Inflammatory macrophage treated with lipopolysaccharide for 1 hour (primary cell): ENCODE measurements at places on chromosomes 1 and 21.

DNA sequence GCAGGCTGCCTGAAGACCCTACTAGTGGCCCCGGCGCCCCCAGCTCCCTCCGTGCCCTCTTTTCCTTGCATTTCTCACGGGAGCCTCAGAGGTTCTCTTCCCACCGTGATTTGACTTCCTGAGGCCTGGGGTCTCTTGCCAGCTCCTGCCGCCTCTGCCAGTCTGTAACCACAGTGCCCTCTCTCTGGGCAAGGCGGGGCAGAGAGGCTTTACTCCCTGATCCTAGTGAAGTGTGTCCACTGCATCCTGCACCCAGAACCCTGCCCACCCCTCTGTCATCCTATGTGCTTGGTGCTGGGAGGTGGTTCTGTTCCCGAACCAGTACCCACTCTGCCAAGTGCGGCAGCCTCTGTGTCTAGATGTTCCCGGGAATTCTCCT is 2.4 kb downstream of the ESPN start:
- DNase-seq, result no peak

- DNase-seq, result no peak
Observed at GRCh38 chr1:42848823-42849537, 2.6 kb downstream of the ZNF691 start.

DNA sequence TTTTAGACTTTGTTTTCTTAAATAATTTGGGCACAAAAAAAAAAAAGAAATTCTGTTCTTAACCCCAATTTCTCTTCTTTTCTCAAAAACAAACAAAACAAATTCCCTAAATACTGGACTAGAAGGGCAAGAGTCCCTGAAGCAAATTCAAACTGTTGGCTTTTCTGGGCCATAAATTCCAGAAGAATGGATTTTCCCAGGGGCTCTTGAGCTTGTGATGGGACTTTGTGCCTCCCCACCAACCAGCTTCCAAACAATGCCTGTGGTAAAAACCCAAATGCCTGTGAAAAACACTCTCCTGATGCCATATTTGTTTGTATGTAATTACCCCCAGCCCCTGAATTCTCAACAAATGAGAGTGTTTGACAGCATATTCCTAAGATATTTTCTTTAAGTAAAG is 55.4 kb downstream of the SGIP1 start:
- no peak for DNase-seq

DNA sequence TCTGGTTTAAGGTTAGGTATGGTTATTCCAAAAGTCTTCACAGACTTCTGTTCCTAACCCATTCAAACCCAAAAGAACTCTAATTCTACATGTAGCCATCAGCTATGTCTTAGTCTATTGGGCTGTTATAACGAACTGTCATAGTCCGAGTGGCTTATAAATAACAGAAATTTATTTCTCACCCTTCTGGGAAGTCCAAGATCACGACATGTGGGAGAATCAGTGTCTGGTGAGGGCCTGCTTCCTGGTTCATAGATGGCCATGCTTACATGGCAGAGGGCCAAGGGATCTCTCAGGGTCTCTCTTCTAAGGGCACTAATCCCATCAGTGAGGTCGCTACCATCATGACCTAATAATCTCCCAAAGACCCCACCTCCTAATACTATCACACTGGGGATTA is 103.0 kb upstream of the PPP2R5A start:
- DNase-seq, result peak; percentile 72

GRCh38 chr1:104987210-104987609 is 1237.5 kb downstream of the AMY1C start:
- no peak for DNase-seq

DNA sequence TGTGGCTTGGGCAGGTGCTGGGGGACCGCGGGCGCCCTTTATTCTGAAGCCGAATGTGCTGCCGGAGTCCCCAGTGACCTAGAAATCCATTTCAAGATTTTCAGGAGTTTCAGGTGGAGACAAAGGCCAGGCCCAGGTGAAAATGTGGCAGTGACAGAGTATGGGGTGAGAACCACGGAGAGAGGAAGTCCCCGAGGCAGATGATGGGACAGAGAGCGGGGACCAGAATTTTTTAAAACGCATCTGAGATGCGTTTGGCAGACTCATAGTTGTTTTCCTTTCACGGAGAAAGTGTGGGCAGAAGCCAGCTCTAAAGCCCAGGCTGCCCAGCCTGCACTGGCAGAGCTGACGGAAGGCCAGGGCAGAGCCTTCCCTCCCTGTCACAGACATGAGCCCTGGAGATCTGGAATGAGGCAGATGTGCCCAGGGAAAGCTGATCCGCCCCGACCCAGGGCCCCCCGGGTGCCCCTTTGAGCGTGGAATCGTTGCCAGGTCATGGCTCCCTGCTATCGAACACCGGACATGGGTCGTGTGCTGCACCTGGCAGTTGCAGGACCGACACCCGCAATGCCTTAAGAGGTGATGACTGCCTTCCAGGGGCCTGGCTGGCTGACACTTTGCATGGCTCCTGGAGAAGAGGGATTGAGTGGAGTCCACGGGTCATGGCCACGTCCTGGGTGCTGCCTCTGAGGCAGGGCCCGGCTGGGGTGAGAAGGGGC is 6.5 kb upstream of the SLX9 start:
- no peak for DNase-seq
